ENCODE measurements at places on chromosomes 13 and 19. TPM values are rescaled to one million over a fixed set of nuclear protein-coding genes. Genes with fewer than 3 reads are reported as not detected.

Gene PODNL1
- 1.2 TPM for total RNA-seq

Gene PRODH2
- total RNA-seq, result not detected

Gene HSPH1
- 71.2 TPM for total RNA-seq

Gene LPAR6
- 48.1 TPM for total RNA-seq

Gene KISS1R
- total RNA-seq, result 2.9 TPM

Gene SCEL
- not detected for total RNA-seq

Gene CLDND2
- 11.6 TPM for total RNA-seq

Gene MCEMP1
- not detected for total RNA-seq

Measured in activated naive CD8-positive, alpha-beta T cell treated with anti-CD3 and anti-CD28 coated beads, Interleukin-2, amount 10 ng/mL, durations not matched to agents 7 days and 5 days (primary cell).